ENCODE measurements at places on chromosomes 1 and 21.
A peak's percentile ranks its signal among the peaks of the same experiment; 100 is the strongest.

GRCh38 chr1:218717575-218717974 is 372.4 kb downstream of the TGFB2 start:
- DNase-seq = no peak

DNA sequence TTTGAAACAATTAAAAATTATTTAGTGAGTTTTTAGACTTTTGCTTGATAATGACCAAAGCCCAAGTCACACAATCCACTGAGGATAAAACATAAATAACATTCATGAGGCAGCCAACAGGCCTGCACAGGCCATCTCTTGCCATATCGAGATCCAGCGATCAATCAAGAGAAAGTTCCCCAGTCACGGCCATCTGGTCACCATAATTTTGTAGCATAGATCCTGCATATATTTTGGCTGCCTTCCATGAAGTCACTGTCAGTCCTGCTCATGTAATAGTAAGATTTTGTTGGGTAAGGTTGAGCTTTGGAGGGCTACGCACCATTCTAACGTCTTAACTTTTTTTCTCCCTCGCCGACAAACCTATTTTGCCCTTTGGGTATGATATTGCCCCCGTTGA is 17.5 kb downstream of the KPNA6 start:
- DNase-seq = no peak

DNA sequence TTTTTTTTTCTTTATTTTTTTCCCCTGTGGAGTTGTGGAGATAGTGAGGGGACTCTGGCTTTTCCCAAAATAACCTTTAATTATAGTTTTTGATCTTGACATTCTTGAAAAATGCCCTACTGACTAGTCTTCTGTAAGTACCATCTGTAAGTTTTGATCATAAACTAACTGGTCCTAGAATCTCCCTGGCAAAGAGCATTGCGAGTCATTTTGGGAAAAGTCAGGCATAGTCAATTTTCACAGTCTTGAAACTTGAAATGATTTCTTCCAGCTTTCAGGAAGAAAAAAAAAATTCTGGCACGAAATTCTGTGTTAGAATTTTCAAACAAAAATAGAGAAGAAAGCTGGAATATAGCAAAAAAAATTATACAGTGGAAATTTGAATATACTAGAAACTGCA is 181.2 kb upstream of the SNX7 start:
- no peak for DNase-seq

GRCh38 chr21:15094706-15095105 is 29.9 kb upstream of the NRIP1 start:
- DNase-seq = no peak

GRCh38 chr1:113451710-113452109 is 61.4 kb downstream of the MAGI3 start:
- DNase-seq = no peak

DNA sequence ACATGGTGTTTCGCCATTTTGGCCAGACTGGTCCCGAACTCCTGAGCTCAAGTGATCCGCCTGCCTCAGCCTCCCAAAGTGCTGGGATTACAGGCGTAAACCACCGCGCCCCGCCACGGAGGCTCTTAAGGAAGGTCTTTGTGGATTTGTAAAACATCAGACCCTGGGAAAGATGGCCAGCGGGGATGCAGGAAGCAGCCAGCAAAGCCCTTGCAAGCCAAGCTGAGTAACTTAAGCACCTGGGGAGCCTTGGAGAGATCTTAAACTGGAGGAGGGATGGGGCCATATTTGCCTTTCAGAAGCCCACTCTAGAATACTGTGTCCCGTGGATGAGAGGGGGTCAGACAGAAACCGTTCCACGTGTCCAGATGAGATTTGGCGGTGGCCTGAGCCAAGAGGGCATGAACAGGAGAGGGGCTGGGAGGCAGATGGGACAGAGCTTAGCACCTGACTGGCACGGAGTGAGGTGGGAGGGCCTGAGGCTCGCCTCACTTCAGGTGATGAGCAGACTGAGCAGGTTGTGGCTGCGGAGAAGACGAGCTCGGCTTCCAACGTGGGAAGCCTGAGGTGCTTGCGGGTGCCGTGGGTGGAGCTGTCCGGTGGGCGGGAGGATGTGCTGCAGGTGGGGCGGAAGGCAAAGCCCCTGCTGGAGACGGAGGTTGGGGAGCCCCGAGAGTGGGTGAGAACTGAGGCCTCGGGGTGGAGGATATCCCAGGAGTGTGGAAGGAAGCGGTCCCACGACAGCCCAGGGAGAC is 11.7 kb downstream of the C1orf216 start:
- no peak for DNase-seq

DNA sequence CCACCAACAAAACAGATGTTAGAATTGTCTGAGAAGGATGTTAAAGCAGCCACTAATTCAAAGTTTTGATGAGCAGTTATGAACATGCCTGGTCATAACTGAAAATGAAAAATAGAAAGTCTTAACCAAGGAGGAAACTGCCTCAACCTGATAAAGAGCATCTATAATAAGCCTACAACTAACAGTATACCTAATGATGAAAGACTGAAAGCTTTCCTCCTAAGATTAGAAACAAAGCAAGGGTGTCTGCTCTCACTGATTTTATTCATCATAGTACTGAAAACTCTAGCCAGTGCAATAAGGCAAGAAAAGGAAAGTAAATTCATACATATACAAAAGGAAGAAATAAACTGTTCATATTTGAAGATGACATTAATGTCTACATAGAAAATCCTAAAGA is 82.0 kb downstream of the KCNK1 start:
- no peak for DNase-seq

DNA sequence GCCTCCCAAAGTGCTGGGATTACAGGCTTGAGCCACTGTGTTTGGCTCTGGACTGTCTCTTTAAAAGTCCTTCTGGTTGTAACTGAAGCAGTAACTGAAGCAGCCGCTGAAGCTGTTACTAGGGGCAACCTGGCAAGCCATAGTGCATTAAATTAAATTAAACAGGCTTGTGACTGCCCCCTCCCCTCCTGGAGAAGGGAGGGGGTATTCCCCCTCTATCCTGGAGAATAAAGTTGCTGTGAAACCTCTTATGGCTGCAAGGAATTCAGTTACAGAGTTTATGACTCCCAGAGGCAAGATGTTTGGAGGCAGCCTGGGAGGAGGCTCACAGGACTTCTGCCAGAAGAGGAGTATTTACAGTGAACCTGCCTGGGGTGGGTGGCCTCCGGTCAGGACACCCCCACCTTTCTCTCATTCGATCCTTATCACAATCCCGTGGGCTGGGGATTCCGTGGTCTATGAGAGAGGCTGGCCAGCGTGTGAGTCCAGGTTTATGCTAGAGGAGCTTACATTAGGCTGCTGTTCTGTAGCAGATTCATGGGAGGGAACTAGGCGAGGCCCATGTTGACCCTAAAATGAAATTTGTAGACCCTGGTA is 8.3 kb downstream of the TTC22 start:
- DNase-seq = no peak

DNA sequence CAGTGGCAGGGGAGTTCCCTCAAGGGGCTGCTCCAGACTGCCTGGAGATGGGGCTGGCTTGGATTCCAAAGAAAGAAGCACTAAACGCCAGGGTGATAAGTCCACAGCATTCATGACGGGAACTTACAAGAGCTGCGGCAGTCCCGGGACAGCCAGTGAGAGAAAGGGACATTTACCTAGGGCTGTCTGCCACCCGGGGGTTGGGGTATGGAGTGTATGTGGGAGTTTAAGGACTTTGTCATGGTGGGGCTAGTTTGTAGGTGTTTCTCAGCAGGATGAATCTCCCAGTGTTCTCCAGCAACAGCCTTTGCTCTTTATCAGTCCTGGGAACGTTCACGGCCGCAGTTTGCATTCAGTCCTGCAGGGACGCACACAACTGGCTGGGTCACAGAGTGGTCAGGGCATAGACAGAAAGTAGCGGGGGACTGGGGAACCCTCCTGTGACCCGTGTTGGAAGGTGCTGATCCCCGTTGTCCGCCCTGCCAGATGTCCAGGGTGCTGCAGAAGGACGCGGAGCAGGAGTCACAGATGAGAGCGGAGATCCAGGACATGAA is 41.4 kb upstream of the HMGN1 start:
- no peak for DNase-seq

DNA sequence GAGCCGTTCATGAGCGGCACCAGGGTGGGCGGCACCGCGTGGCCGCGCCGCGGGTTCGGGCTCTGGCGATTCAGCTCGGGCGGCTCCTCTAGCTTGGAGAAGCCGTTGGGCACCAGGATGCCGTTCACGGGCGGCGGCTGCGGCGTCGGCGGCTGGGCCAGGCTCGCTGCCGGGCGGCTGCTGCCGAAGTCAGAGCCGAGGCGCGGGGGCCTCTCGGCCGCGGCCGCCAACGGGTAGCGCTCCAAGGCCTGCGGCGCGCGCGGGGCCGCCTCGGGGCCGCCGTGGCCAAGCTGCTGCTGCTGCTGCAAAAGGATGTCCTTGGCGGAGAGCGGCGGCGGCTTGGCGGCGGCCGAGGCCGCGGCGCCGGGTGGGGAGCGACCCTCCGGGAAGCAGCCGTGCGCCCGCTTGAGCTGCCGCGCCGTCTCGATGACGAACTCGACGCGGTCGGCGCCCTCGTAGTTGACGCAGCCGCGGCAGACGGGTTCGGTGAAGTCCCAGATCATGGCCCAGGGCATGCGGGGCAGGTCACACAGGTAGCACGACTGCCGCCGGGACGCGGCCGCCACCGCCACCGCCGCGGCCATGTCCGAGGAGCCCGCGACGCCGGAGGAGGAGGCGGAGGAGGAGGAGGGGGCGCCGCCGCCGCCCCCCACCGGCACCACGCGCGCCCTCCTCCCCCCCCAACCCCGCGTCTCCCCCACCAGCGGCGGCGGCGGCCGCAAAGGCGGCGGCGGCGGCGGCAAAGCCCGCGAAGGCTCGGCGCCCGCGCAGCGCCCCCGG is 877 bp downstream of the IRF2BP2 start:
- no peak for DNase-seq

GRCh38 chr1:192516776-192517297 is 58.7 kb upstream of the RGS1 start:
- peak; percentile 14 for DNase-seq

GRCh38 chr1:1181938-1182410 is 8.3 kb downstream of the TTLL10 start:
- DNase-seq = no peak

DNA sequence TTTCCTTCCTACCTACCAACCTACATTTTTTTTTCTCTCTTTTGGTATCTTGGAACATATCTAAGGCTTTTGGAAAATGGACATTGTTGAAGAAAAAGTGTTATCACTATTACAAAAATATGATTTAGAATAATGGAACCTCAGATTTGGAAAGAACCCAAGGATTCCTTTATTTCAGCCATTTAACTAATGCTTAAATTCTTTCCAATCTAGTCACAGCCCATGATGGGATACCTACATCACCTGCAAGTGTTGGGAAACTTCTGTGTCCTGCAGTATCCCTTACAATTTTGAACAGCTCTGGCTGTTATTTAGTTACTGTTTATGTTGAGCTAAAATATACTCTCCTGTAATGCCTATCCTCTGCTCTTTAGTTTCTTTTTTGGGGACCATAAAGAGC is 22.3 kb upstream of the APOBEC4 start:
- no peak for DNase-seq

GRCh38 chr1:43123031-43123430 is 49.1 kb downstream of the EBNA1BP2 start:
- no peak for DNase-seq

DNA sequence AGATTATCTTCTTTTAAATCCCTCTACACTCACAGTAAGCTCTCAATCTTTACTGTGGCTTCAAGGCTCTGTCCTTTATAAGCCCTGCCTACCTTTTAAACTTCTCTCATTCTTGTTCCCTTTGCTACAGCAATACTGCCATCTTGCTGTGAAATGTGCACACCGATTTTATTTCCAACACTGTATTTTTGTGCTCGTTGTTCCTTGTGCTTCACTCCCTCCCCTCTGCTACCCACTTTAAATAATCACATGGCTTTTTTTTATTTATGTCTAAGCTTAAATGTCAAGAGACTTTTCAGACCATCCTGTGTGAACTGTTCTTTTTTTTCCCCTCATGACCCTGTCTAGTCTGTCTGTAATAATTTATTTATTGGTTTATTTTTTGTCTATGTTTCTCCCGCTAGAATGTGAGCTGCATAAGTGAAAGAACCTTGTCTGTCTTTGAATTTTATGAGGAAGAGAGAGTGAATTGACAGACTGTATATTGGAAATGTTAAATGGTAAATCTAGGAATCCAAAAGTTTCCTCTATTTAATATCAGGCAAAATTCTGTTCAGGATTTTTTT is 45.7 kb downstream of the ABCD3 start:
- DNase-seq = no peak

DNA sequence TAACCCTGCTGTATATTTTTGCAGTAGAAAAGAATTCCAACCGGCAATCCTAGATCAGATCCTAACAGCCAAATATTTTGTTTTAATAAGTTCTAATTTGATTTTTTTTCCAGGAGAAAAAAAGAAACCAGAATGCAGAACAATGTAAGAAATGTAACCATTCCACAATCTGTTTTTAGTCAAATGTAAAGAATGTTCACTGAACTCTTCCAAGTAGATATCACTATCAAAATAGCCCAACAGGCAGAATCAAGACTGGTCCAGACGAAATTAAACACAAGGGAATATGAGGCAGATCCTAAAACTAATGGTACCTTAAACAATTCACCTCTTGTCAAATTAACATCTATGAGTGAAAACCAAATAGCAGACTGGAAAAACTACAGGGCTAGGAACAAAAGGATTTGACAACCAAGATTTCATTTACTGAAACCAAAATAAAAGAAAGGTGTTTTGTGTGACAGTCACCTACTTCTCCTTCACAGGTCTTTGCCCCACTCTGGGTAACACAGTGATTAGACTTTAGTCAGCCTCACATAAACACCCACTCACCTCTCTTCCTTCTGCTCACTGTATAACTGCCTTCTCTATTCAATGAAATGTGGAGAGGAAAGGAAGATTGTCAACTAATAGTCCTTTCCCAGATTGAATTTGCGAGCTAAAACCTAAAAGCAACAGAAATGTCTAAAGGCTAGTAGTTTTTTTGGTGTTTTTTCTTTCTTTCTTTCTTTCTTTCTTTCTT is 137.9 kb downstream of the FAF1 start:
- DNase-seq = no peak

- no peak for DNase-seq
Measured at GRCh38 chr1:240630409-240630808, 18.5 kb upstream of the GREM2 start.

DNA sequence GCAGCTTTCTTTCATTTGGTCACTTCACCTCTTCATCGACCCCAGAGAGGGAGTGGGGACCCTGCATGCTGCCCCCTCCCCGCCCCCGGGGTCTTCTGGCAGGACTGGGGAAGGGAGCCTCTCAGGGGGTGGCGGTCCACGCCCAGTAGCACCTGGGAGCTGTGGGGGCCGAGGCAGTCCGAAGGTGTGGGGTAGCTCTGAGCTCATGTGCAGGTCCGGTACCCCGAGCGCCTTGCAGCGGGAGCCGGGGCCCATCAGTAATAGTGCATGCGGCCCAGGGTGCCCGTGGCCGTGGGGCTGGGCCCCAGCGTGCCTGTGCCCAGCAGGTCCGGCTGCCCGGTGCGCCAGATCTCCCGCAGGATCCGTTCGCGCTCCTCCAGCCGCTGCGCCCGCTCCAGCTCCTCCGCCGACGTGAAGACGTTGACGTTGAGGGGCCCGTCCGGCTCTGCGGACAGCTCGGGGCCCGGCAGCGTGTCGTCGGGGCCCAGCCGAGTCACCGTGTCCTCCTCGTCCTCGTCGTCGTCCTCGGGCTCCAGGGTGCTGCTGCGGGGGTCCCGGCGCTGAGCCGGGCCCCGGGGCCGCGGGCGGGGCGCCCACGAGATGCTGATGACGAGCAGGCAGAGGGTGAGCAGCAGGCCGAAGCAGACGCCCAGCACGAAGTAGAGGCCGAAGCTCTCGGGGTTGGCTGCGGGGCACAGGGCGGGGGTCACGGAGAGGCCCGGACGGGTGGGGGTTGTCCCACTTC is 1.2 kb downstream of the EVA1B start:
- DNase-seq = no peak

- DNase-seq = no peak
Measured at GRCh38 chr1:79295967-79296366, 289.4 kb upstream of the ADGRL4 start.

GRCh38 chr1:56409112-56409691 is 170.2 kb downstream of the PLPP3 start:
- DNase-seq = no peak
